Stimulated activated CD8-positive, alpha-beta memory T cell treated with anti-CD3 and anti-CD28 coated beads, Interleukin-15, amount 100 ng/mL, for 24 hours (primary cell): ENCODE measurements at places on chromosomes 16 and 17.

DNA sequence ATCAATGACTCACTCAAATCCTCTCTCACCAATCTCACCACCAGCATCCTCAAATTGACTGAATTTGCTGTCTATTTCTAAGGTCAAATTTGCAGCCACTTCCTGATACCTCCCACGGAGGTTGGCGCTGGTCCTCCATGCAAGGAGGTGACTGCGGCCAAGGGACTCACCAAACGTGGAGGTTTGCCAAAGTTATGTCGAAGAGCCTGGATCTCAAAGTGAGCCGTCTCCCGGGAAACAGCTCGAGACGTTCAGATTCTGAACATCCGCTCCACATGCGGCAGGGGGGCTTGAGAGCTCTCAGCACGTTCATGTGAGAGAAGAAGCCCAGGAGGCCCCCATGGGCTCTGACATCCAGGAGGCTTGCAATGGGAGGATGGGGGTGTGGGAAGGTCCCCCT is 22.6 kb downstream of the LGALS3BP start:
- DNase-seq = no peak

GRCh38 chr16:81661082-81661481 is 118.0 kb upstream of the PLCG2 start:
- no peak for DNase-seq

DNA sequence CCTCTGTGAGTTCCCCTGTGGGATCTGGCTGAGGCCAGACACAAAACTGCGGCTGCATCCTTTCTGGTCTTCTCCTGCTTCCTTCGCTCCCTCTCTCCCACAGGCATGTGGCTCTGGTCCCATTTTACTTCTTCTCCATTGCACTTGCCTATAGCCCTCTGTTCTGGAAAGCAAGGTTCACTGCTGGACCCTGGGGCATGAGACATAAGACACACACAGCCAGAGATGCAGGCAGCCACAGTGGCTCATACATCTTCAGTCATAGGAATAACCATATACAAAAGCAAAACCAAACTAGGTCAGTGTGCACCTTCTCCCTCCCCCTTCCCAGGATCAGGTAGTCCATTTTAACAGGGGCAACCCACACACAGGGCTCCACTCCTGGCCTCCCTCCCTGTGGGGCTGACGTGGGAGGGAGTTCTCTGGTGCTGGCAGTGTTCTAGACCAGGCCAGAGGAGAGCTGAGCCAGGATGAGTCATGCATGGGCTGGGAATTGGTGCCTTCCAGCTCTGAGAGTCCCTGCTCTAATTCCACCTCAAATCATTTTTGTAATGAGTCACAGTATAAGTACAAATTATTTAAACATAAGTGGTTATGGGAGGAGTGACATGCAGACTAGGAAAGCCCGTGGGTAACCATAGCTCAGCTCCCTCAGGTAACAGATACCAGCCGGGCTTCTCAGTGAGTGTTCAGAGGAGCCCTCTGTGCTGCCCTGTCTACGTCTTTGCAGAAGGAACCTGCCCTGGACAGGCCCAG is 58.0 kb downstream of the ASIC2 start:
- DNase-seq = no peak

DNA sequence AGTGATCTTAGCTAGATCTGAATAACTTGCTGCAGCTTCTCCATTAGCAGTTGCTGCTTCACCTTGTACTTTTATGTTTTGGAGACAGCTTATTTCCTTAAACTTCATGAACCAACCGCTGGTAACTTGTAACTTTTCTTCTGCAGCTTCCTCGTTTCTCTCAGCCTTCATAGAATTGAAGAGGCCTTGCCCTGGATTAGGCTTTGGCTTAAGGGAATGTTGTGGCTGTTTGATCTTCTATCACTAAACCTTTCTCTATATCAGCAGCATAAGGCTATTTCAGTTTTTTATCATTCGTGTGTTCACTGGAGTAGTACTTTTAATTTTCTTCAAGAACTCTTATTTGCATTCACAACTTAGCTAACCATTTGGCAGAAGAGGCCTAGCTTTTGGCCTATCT is 21.5 kb upstream of the TMEM92 start:
- DNase-seq = no peak

- no peak for DNase-seq
These were observed 68.9 kb upstream of the SDK2 start for GRCh38 chr17:73713136-73713535.

DNA sequence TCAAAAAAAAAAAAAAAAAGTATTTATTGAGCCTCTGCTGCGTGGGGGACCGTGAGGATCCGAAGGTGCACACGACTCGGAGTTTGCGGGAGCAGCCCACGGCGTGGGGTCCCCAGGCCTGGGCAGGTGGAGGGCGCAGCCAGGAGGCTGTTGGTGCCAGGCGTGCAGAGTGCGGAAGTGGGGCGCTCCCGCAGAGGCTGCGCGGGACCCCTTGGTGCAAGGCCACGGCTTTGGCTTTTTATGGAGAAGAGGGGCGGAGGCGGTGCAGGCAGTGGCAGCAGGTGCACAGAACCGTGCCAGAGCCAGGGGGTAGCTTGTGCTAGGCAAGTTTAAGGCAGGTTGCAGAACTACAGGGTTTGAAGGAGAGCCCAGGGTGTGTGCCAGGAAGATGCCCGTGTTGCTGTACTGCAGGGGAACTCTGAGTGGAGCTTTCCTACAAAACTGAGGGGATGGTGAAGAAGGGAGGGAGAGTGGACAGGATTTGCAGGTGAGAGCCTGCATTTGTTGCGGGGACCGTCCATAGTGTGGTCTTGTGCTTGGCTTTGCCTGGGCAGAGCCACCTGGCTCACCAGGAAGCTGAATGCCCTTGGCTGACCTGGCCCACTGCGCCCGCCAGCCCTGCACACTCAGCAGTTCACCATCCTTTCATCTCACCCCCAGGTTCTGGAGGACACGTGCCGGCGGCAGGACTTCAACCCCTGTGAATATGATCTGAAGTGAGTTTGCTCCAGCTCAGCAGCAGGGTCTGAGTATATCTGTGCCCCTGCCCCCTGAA is 1.3 kb downstream of the ASPSCR1 start:
- no peak for DNase-seq

DNA sequence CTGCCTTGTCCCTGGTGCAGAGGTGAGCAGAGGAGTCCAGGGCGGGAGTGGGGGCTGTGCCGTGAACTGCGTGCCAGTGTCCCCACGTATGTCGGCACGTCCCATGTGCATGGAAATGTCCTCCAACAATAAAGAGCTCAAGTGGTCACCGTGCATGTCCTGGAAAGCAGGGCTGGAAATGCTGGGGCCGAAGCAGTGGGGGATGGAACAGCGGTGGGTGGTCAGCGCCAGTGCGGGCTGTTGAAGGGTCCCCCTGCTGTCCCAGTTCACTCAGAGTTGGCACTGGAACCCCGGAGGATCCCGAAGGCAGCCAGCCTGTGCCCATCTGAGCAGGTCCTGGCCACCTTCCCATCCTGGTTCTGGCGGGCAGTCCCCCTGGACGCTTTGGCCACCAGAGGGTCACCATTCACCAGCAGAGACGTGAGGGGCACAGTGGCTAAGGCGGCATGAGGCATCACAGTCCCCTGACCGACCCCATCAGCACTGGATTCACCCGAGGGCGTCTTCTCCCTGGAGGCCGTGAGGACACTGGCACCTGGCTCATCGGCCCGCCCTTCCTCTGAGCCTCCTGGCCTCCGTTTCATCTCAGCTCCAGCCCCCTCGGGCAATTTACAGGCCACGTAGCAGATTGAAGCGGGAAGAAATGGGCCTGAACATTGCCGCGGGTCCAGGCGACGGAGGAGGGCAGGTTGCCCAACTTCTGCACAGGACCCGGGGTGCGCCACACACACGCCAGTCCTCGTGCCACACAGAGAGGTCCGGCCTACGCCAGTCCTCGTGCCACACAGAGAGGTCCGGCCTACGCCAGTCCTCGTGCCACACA is 10.1 kb downstream of the GCGR start:
- no peak for DNase-seq

DNA sequence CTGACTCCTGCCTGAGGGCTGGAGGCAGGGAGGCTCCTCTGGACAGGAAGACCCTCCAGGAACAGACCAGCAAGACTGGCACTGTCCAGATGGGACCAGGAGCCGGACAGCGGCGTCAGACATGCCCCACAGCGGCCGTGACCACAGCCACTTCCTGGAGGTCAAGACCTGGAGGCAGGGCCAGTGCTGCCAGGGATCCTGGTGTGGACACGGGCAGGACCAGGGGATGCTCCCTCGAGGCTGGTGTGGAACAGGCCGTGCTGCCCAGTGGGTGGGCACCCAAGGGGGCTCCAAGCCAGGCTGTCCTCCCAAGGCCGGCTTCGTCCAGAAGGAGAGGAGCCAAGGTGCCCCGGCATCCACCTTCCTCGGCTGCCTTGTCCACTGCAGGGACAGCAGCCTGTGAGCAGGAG is 4.5 kb upstream of the CCDC57 start:
- no peak for DNase-seq

DNA sequence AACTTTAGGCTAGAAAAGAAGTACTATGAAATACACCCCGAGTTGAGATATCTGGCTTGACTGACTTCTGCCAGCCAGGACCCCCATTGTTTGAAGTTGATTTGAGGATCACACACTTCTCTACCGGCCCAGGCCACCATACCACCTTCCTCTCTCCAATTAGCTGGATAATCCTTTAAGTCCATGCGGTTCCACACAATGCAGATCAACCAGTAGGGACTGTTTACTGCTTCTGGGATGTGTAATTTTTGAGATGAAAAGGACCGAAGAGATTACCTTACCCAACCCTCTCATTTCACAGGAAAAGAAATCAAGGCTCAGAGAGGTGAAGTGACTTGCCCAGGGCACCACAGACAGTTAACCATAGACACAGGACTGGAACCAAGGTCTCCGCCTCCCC is 20.5 kb downstream of the ERN1 start:
- DNase-seq = no peak

DNA sequence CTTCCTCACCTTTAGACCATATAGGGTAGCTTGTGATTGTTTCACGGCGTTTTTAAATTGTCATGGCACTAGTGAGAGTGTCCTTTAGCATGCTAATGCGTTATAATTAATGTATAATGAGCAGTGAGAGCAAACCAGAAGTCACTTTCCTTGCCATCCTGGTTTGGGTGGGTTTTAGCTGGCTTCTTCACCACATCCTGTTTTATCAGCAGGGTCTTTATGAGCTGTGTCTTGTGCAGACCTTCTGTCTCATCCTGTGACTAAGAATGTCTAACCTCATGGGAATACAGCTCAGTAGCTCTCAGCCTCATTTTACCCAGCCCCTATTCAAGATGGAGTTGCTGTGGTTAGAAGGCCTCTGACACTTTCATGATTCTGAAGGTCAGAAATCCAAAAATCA is 370.9 kb upstream of the RBFOX1 start:
- no peak for DNase-seq

- DNase-seq = no peak
These were observed 334.3 kb downstream of the C16orf95 start for GRCh38 chr16:86982912-86983311.

DNA sequence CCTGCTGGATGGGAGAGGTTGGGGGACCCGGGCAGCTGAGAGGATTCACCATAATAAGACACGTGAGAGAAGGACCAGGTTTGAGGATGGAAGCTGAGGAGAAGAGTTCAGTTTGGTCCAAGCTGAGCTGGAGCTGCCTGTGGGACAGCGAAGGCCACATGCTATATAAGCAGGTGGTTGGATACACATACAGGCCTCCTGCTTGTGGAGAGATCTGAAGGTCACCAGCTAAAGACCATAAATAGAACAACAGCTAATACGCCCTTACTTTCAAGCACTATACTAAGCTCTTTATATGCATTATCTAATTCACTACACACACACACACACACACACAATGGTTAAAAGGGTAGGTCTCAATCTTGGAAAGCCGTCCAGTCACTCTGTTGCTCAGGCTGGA is 32.1 kb downstream of the DUSP14 start:
- DNase-seq = no peak

DNA sequence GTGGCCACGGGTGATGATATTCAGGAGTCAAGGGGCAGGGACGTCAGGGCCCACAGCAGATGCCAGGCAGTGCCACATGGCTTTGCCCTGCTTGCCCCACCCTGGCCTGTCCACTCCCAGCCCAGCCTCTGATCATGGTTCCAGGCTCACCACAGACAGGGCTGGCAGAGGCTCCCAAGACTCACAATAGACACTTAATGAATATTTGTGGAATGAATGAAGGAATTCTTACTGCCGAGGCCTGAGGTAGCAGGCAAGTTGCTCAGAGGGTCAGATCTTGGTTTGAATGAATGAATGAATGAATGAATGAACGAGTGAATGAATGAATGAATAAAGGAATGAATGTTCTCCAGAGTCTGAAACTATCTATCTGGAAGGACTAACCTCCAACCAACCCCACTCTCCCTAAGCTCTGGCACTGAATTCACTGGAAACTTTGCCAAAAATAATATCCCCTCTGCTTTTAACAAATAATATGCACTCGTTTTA is 60.9 kb downstream of the RAI1 start:
- DNase-seq = no peak

GRCh38 chr16:50449800-50450199 is 81.0 kb upstream of the BRD7 start:
- no peak for DNase-seq

DNA sequence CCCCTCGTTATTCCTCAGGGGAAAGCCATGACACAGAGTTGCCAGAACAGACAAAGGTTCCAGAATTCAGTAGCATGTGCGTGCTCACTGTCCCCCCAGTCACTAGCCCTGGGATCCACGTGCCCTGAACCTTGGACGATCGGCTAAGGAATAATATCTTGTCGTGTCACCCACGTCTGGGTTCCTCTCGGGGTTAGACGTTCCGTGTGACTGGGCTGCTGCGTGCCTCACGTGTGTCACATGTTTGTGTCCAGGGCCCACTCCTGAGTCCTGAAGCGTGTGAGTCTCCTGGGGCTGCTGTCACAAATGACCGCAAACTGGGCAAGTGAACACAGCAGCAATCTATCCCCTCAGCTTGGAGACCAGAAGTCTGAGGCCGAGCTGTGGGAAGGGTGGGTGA is 12.4 kb upstream of the ZNF469 start:
- no peak for DNase-seq

DNA sequence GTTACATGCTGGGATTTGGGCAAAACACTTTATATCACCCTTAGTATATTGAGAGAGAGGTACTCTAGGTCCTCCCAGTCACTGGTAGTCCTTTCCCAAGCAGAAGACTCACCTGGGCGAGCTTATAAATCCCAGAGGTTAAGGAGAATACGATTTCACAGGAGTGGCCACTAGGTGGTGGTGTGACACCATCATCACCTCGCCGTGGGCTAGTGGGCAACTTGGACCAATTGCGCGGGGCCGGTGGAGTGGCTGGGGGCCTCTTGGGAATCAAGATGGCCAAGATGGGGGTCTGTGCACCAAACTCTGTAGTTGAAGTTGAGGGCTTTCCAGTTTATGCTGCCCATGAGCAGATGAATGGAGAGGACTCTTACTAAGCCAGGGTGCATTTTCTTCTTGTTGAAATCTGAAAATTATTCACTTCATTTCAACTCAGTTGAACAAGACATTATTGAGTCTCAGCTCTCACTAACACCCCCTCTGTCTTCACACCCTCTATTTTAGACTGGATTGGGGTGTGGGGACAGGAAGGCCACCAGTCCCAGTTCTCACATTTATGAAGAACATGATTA is 38.2 kb upstream of the PIRT start:
- no peak for DNase-seq

DNA sequence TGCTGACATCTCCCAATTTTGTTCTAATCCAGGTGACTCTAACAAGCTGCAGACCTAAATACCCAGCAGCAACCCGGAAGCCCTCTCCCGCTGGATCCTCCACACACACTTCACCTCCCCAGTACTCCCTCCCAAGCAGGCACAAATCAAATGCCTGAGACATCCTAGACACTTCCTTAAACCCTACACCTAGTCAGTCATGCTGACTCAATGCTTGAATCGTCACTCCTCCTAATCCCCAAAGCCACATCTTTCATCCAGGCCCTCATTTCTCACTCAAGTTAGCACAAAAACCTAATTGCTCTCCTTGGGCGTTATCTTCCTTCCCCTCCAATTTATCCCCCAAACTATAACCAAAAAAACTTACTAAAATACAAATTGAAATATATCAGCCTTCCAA is 32.7 kb downstream of the CMC2 start:
- DNase-seq = no peak
